ENCODE measurements at places on chromosomes 12 and 14.

- peak; percentile 35 for DNase-seq
Measured at GRCh38 chr12:11855983-11856374, 206.5 kb downstream of the ETV6 start.

- DNase-seq, result no peak
Measured at GRCh38 chr14:83255015-83255726, 1721.5 kb upstream of the SEL1L start.

DNA sequence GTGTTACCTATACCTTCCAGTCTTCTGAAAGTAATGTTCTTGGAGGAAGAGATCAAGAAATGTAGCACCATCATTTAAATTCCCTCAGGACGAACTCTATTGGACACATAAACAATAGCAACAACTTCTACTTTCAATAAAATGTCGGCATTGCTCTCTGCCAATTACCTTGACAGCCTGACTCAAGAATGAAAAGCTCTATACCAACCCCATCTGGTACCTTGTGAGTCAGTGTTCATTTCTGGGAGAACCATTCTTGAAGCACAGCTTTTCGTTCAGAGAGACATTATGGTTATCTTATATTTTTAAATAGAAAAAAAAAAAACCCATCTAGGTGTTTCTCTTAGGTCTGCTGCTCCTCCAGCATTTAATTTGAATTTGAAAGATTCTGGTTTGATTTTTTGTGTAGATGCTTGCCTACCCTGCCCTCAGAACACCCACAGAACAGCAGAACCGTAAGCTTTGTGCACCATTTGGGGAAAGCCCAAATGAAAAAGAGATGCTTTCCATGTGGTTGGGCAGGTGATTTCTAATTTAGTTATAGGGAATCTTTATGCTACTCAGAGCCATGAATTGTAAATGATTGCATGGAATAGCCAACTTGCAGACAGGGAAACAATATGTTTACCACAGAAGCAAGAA is 156.0 kb downstream of the SAMD4A start:
- DNase-seq, result peak; percentile 62

DNA sequence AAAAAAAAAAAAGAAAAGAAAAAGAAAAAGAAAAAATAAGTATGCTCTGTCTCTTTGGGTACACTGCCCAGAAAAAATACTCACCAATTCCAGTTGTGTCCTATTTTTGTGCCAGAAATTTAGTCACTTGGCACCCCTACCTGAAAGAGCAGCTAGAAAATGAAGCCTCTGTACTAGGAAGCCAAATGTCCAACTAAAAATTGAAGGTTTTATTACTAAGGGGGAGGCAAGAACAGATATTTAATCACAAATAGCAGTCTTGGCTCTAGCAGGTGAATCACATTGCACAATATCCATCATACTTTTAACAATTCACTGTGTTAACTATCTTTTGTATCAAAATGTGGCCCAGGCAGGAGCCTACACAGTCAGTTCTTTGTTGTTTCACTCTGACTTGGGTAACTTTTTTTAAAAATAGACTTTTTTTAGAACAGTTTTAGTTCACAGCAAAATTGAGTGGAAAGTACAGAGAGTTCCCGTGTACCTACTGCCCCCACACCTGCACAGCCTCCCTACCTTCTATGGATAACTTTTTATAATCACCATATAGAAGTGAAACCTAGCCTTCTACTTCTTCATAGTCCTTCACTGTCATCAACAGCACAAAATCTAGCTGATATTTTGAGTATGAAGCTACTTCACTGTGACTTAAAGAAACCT is 87.1 kb upstream of the ATF7IP start:
- no peak for DNase-seq

DNA sequence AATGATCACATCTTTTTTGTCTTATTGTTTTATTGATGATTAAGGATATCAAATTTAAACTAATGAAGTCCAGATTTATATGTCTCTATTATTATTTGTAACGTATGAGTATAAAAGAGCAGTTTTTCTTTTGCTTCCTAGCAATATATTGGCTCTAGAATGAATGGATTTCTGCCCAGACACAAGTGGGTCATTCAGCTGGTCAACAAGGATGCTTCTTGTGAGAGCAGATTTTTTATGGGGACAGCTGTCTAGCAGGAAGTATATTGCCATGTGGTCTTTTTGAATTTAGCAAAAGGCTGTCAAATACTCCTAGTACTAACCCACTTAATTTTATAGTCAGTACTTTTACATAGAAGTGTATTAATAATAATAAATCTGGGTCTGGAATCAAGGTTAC is 1071.1 kb upstream of the FLRT2 start:
- no peak for DNase-seq

DNA sequence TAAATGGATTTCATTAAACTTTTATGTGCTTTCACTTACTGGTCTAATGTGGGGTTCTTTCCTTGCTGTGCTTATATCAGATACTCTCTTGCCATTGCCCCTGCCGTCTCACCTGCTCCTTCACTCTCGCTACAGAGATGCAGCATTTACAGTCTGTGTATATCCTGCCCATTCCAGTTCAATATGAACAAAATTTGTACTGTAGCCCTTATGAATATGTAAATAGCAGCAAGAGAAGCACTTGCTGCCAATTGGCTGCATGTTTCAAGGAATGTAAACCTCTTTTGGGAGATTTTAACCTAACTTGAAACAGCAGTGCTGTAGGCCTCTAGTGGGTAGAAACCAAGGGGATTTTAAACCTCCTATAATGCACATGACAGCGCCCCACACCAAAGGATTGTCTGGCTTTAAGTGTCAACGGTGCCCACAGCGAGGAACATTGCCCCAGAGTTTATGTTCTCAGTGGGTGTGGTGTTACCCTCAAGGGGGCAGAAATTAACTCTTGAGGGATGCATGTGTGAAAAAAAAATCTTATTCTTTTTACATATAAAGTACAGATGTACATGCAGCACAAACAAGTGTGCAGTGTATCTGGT is 19.1 kb downstream of the PCNX1 start:
- DNase-seq, result no peak

GRCh38 chr12:13947276-13947946 is 34.0 kb downstream of the GRIN2B start:
- no peak for DNase-seq

DNA sequence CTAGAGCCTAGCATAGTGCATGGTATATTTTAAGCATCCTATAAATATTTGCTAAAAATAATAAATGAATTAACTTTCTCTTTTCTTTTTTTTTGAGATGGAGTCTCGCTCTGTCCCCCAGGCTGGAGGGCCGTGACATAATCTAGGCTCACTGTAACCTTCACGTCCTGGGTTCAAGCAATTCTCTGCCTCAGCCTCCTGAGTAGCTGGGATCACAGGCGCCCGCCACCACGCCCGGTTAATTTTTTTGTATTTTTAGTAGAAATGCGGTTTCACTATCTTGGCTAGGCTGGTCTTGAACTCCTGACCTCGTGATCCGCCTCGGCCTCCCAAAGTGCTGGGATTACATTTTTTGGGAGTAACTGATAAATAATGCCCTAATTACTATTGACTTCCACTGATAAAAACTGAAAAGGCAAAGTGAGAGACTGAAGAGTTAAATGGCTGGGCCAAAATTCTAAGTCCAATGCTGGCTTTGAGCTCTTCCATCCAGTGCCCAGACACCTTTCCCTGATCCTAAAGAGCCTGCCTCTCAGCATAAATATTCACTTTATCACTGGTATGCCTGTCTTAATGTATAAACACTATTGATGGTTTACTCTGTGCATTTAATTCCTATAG is 213.0 kb upstream of the KRR1 start:
- DNase-seq, result no peak

GRCh38 chr12:91746976-91747375 is 398.7 kb downstream of the BTG1 start:
- no peak for DNase-seq

- no peak for DNase-seq
Measured at GRCh38 chr12:120402217-120402616, 33.3 kb upstream of the MSI1 start.

GRCh38 chr12:14995583-14996425 is 23.0 kb downstream of the PDE6H start:
- DNase-seq, result peak; percentile 83

GRCh38 chr12:90368081-90368480 is 586.9 kb downstream of the CCER1 start:
- no peak for DNase-seq

- DNase-seq, result no peak
Measured at GRCh38 chr12:75909714-75910656, 121.6 kb downstream of the PHLDA1 start.

DNA sequence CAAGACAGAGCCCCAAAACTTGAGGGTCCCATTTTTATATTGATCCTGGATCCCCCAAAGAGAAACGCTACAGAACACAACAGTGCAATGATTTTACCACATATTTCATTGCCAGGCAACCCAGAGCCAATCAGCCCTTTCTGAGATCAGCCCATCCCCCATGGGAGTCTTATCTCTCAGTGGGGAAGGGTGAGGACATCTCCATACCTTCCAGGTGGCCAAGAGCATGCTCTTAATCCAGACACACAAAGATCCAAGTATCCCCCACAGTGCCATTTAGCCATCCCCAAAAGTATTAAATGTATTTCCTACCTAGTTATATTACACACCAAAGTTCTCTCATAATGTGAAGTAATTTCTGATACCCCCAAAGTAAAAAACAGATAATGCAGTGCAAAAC is 62.6 kb upstream of the AMN start:
- DNase-seq, result no peak

GRCh38 chr12:6547987-6548386 is 7.9 kb downstream of the IFFO1 start:
- DNase-seq, result no peak

GRCh38 chr14:35320472-35320871 is 28.3 kb downstream of the PSMA6 start:
- no peak for DNase-seq

- peak; percentile 12 for DNase-seq
Measured at GRCh38 chr12:120039711-120040110, 50.7 kb downstream of the BICDL1 start.

DNA sequence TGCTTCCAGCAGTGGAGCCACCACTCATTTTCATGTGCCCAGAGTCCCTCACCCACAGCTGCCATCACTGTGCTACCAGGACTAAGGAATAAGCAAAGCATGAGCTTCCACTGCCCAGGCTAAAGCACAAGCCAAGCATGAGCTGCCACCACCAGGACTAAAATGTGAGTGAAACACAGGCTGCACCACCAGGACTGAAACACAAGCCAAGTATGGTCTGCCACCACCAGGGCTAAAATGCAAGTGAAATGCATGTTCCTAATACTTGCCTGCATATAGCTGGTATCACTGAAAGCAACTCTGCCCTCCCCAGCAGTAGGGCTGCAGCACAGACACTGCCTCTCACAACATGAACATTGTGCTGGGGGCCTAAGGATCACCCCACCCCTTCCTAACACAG is 30.0 kb downstream of the CEP83 start:
- DNase-seq, result no peak

DNA sequence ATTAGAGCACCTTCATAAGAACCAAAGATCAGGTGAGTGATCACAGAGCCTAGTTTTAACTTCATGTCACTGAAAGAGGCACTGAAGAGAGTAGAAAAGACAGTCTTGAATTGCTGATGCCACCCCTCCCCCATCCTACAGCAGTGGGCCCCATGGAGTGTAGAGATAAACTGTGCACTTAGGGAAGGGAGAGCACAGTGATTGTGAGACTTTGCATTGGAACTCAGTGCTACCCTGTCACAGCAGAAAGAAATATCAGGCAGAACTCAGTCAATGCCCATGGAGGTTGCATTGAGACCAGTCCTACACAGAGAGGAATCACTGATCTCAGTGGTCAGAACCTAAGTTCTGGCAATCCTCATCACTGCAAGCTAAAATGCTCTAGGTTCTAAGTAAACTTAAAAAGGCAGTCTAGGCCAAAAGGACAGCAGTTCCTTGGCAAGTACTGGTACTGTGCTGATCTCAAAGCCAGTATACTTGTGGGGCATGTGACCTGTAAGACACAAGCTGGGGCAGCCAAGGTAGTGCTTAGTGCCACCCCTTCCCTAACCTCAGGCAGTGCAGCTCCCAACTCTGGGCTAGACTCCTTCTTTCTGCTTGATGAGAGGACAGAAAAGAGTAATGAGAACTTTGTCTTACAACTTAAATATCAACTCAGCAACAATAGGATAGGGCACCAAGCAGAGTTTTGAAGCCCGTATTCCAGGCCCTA is 94.1 kb downstream of the FSCB start:
- DNase-seq, result no peak

GRCh38 chr12:116442946-116443345 is 116.2 kb upstream of the MAP1LC3B2 start:
- DNase-seq, result no peak

DNA sequence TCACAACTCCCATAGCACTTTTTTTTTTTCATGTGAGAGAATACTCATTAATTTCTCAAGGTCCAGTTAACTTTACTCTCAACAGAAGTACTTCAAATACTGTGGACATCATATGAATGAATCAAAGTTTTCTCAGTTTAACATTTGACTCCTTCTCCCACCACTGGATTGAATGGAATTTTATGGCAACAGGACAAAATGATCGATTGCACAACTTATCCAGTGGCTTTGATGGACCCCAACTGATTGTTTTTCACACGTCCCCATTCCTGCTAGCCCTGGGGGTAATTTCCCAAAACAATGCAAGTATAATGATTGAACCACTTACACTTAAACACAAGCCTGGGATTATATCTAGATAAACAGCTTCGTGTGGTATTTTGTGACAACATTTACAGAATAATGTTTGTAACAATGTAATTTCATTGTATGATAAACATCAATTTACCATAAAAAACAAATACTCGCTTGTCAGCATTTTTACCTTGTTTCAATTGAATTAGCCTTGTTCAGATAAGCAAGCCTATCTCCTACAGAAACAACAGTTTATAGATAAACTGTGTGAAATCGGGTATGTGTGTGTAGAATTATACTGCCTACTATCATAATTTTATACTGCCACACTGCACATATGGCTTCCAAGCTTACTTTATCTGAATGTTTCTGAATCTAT is 60.9 kb downstream of the SOX5 start:
- no peak for DNase-seq
